A549 treated with Mapracorat at 1 μM for 4 hours (cell line): ENCODE measurements at places on chromosomes 7 and 10. TPM values are rescaled to one million over a fixed set of nuclear protein-coding genes. Genes with fewer than 3 reads are reported as not detected.

Gene C10orf105
- total RNA-seq = not detected in 5 replicates

Gene TFPI2
- total RNA-seq = 211 to 268 TPM (median 230 TPM) in 5 replicates

Gene TCAF1
- 13.1 to 19.9 TPM (median 18.0 TPM) in 5 replicates for total RNA-seq

Gene ZNF804B
- total RNA-seq = not detected in 5 replicates

Gene IFIT1B
- total RNA-seq = not detected in 5 replicates

Gene SAP25
- total RNA-seq = 0.34 to 0.60 TPM (median 0.53 TPM) in 4 of 5 replicates, not detected in the other

Gene IDI2
- 0.10 TPM in 1 of 5 replicates, not detected in the others for total RNA-seq

Gene ATOH7
- total RNA-seq = 0.12 to 0.27 TPM (median 0.17 TPM) in 4 of 5 replicates, not detected in the other

Gene UROS
- total RNA-seq = 55.3 to 58.9 TPM (median 57.0 TPM) in 5 replicates
